ENCODE measurements at places on chromosomes 5 and 9.

DNA sequence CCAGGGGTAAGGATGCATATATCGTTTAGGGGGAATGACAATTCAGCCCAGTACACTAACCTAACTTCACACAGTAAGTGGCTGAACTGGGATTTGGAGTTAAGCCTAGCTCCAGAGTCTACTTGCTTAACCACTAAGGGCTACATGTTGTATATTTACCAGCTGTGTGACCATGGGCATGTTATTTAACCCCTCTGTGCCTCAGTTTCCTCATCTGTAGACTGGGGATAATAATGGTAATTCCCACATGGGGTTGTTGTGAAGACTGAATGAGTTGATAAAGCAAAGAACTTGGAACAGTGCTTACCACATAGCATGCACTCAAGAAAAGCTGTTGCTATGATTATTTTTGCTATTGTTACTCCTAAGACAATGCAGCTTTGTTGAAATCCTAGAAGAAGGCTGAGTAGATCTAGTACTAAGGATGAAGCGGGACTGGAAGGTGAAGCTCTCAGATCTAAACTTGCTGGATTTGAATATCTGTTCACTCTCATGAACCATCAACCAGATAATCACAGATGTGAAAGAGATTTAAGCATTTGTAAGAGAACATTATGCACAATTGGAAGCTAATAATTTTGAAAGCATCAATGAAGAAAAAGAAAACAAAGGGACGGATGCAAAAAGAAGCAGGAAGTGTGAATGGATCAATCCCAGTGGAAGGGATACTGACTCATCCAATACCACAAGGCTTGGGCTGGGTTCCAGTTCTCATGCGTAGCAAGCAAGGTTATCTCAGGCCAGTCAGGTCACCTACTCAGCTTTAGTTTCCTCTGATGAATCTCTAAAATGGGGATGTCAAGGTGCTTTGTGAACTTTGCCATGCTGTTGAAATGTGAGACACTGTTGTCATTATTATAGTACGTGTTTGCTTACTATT is 78.5 kb upstream of the TBC1D2 start:
- DNase-seq = no peak

- peak; percentile 79 for DNase-seq
These were observed 3.9 kb downstream of the CCDC183 start for GRCh38 chr9:136799854-136800657.

DNA sequence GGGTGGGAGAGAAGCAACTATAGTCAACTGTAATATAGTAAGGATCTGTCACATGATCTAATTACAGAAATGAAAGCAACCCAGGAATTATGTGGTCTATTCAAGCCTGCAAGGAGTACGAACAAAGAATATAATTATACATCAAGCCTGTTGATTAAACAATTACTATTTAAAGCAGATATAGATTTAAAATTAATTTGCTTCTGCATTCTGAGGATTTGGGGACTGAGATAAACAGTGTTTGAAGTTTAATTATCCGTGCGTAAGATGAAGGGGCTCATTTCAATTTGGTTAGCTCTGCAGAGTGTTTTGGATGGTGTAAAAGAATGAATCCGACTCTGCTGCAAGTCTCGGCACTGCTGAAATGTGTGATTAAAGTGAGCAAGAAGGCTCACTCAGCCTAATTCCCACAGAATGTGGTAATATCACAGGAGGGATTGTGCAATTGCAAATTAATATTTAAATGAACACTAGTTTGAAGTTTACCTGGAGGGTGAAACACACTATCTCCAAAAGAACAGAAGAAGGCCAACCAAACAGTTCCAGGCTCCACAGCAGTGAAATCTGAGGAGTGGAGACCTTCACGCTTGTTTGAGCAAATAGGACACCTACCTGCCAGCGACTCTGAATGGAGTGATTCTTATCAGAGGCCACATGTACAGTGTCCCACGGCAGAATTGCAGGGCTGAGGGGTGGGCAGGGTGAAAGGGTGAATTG is 420.6 kb upstream of the SLC30A5 start:
- no peak for DNase-seq

- DNase-seq = no peak
These were observed 181.9 kb downstream of the CETN3 start for GRCh38 chr5:90227683-90228082.
